ENCODE measurements at places on chromosomes 6 and 20. TPM values are rescaled to one million over a fixed set of nuclear protein-coding genes. Genes with fewer than 3 reads are reported as not detected.

GRCh38 chr6:52276130-52276529, 8.4 kb downstream of the MCM3 start:
- DNase-seq = no peak

GRCh38 chr20:549722-550496, 6.3 kb upstream of the CSNK2A1 start:
- no peak for DNase-seq

GRCh38 chr20:4728120-4728760, 6.5 kb downstream of the PRND start:
- no peak for DNase-seq

DNA sequence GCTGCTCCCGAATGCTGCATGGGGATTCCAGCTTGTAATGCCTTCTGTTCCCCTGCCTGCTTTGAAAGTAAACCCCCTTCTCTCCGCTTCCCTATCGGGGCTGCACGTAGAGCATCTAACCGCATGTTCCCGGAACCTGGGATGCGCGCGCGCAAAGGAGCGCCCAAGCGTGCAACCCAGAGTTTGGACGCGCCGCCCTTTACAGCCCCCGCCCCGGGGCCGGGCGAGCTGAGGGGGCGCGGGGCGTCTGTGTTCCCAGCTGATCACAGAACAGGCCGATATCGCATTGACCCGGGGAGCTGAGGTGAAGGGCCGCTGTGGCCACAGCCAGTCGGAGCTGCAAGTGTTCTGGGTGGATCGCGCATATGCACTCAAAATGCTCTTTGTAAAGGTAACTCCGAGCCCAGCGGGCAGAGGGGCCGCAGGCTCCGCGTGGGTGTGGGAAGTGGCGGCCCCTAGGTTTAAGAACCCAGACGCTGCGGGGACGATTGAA, 1.4 kb downstream of the LAMP5 start:
- no peak for DNase-seq

DNA sequence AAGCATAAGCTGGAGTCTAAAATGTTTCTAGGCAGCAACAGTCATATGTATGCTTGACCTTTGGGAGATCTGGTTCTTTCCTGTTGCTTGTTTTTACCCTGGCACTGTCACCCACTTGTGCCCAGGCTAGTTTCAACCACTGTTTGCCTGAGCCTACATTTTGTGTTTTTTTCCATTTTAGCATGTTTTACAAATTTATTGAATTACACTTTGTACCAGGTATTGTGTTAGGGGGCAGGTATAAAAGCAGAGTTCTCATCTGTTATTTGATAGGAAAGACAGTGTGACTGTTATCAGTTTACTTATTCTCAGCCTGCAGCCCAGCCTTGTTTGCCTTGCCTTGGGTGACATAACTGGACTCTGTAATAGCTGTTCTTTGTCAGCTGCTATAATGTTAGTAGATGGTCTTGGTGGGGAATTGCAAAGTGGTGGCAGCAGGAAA, 147.0 kb downstream of the CDKAL1 start:
- DNase-seq = no peak

GRCh38 chr6:116390581-116390980, 19.8 kb downstream of the DSE start:
- no peak for DNase-seq

GRCh38 chr6:31534521-31535040, 5.8 kb downstream of the MCCD1 start:
- no peak for DNase-seq

DNA sequence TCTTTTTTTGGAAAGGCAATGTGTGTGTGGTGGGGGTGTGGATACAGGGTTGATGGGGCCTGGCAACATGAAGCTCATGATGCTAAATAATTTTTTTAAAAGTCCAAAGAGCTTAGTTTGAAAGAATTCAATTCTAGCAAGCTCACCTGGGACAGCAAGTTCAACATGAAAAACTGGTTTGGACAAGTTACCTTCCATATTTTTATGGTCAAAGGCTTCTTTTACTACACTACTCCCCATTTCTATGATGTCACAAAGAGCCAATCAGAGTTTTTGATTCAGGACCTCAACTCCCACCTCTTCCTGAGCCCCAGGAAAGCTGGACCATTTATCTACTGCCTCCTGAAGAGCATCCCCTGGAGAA, 66.1 kb upstream of the CTNNBL1 start:
- no peak for DNase-seq

- no peak for DNase-seq
Observed at GRCh38 chr6:4916954-4917561, 86.8 kb downstream of the RPP40 start.

GRCh38 chr20:19396460-19397081, 184.1 kb downstream of the SLC24A3 start:
- no peak for DNase-seq

GRCh38 chr6:151475653-151476523, 17.9 kb upstream of the CCDC170 start:
- DNase-seq = no peak

DNA sequence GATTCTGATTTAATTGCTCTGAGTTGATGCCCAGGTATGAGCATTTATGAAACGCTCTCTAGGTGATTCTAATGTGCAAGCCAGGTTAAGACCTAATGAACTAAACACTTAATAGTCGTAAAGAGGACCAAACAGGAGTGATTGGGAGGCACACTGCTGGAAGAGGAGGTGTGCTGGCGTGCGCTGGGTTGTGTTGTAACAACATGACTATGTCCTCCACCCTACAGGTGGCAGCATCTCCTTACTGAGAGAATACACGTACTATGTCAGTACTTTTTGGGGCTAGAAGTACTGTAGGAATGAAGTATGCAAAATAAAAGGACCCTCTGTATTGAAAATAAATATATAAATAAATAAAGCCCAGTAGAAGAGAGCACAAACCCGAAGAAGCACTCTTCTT, 11.9 kb downstream of the C6orf89 start:
- DNase-seq = no peak

GRCh38 chr6:100305209-100305869, 159.4 kb downstream of the SIM1 start:
- no peak for DNase-seq

DNA sequence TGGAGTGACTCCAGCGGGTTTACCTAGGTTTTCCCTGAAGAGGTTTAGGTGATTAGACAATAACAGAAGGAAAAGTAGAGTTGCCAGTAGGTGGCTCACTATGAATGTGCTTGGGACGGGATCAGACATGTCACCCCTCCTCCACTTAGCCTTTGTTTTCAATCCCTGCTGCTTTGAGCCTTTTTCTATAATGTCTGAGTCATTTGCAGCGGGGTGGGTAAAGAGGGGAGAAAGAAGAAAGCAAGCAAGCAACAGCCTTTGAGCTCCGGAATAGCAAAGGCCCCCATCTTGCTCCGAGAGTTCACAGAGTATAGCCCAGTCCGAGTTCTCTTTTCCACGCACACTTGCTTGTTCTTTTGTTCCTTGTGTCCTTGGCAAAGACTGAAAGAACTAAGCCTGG, 129.1 kb downstream of the PACRG start:
- no peak for DNase-seq

DNA sequence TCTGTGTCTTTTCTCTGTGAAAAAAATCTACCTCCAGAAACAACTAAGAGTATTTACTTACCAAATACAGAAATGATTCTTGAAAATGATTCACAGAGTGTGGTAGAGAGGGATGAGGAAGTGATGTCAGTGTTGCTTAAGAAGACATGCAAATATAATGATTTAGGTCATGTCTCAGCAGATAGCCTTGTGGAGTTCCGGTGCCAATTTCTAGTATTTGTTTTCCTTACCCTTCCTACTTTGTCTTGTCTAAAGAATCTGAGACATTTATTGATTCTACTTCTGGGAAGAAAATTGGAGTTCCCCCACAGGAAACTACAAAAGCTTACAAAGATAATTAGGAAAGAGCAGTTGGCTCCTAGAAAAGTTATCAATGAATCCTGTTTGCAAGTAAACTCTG, 68.8 kb downstream of the GJA1 start:
- no peak for DNase-seq

GRCh38 chr20:8129211-8129976, 2.7 kb upstream of the PLCB1 start:
- DNase-seq = no peak

GRCh38 chr20:56400001-56400640, 7.7 kb downstream of the CSTF1 start:
- DNase-seq = peak; percentile 68

DNA sequence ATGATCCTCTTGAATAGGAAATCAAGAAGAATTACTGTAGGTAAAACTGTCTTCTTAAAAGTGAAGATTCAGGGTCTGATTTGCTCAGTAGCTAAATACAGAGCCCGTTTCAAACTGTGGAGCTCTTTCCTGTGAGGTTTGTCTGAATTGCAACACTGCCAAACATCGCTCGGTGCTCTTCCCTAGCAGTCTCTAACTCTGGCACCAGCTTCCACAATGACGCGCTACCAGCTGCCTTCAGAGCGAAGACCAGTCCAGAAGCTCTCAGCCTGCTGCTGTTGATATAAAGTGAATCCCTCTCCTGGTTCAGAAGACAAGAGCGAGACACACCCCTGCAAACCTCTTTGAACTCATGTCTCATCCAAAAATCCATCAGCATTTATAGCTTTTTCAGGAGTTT, 447.0 kb downstream of the LMBRD1 start:
- no peak for DNase-seq

- no peak for DNase-seq
Observed at GRCh38 chr6:148296771-148297170, 45.9 kb upstream of the SASH1 start.

- no peak for DNase-seq
Observed at GRCh38 chr20:62208795-62209755, 11.0 kb downstream of the HRH3 start.

SPDEF gene
- total RNA-seq = not detected

CAGE1 gene
- total RNA-seq = not detected

SLA2 gene
- total RNA-seq = not detected

RFX6 gene
- total RNA-seq = not detected

SRSF3 gene
- 249 TPM for total RNA-seq

FOXA2 gene
- total RNA-seq = not detected

ADISSP gene
- total RNA-seq = 27.7 TPM

TRDN gene
- not detected for total RNA-seq

CASS4 gene
- total RNA-seq = not detected

BMP6 gene
- total RNA-seq = 123 TPM

CCN2 gene
- total RNA-seq = 551 TPM

PHACTR1 gene
- 17.0 TPM for total RNA-seq

ZNF311 gene
- total RNA-seq = 0.05 TPM
